ENCODE measurements at places on chromosomes 6 and 20.

GRCh38 chr6:133756078-133756695 is 132.7 kb upstream of the TCF21 start:
- DNase-seq, result no peak

- DNase-seq, result no peak
Measured at GRCh38 chr6:2127484-2127911, 117.9 kb downstream of the GMDS start.

GRCh38 chr6:168282985-168283685 is 36.4 kb downstream of the DACT2 start:
- no peak for DNase-seq

- DNase-seq, result no peak
Measured at GRCh38 chr20:41364236-41364855, 2.3 kb downstream of the EMILIN3 start.

GRCh38 chr6:56091159-56091869 is 156.1 kb downstream of the COL21A1 start:
- DNase-seq, result no peak

- DNase-seq, result no peak
Measured at GRCh38 chr6:83403191-83403590, 27.7 kb downstream of the ME1 start.

DNA sequence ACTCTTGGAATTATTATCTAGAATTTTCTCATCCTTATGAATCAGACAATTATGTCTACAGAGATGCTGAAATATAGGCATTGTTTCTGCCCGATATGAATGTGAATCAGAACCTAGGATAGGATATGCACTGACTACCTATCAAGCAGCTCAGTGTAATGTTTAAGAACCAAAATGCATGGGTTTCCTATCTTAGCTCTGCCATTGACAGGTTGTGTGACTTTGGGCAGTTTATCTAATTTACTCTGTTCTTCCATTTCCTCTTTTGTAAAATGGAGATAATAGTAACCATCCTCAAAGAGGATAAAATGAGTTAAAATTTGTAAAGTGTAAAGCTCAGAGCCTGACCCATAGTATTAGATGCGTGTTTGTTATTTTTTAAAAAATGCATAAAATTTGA is 10.2 kb upstream of the AIG1 start:
- DNase-seq, result no peak

- DNase-seq, result no peak
Measured at GRCh38 chr6:20402092-20402341, 338 bp downstream of the E2F3 start.

DNA sequence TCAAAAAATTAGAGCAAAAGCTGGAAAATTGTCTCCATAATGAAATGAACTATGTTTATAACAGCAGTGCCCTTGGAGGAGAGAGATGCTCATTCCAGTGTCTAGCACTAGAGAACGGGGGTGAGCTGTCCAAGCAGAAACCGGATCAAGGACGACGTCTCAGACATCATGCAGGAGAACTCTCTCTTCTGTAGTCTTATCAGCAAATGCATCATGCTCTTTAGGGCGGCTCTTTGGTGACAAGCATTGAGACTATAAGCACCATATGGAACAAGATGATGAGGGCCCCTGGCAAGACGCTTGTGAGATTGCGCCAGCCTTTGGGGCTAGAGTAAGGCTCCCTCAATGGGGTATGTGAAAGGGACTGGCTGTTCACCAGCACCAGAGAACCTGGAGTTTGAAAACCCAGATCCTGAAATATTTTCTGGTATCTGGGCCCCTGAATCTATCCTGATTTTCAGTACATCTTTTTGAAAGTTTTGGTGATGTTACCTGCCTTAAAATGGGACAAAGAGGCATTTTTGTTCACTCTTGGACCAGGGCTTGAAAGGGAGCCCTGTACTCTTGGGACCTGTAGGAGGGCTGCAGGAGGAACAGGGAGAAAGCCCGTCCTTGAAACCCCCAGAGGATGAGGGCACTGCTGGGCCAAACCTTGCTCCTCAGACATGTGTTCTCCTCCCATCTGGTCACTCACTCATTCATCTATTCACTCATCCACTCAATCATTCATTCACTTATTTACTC is 127.6 kb downstream of the TTLL2 start:
- DNase-seq, result no peak

- no peak for DNase-seq
Measured at GRCh38 chr6:15996030-15996429, 132.9 kb upstream of the MYLIP start.

- DNase-seq, result no peak
Measured at GRCh38 chr20:17735206-17735804, 35.5 kb downstream of the BANF2 start.

DNA sequence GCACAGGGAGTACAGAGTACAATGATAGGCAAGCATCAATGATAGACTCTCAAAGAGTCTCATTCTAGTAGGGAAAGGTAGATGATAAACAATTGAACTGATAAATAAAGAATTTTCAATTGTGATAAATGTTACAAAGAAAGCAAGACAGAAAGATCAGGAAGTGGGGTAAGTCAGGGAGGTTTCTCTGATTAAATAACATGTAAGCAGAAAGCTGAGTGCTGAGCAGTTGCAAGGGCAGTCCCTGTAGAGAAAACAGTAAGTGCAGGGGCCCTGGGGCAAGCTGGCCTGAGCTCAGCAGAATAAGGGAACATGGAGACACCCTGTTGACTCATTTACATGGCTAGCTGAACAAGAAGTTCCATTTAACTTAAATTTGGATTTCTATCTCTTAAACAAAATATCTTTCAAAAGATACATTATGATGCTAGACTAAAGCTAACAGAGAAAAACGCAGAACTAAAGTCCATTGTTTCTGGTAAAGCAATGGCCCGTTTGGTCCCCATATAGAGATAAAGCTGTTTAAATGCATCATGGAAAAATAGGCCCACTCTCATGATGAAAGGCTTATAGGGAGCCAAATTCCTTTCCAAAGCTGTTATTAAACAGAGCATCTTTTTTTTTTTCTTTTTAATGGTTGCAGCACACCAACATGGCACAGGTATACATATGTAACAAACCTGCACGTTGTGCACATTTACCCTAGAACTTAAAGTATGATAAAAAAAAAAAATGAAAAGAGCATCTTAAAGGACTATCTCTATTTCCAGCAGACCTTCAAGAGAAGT is 5.3 kb upstream of the TNFAIP3 start:
- no peak for DNase-seq

DNA sequence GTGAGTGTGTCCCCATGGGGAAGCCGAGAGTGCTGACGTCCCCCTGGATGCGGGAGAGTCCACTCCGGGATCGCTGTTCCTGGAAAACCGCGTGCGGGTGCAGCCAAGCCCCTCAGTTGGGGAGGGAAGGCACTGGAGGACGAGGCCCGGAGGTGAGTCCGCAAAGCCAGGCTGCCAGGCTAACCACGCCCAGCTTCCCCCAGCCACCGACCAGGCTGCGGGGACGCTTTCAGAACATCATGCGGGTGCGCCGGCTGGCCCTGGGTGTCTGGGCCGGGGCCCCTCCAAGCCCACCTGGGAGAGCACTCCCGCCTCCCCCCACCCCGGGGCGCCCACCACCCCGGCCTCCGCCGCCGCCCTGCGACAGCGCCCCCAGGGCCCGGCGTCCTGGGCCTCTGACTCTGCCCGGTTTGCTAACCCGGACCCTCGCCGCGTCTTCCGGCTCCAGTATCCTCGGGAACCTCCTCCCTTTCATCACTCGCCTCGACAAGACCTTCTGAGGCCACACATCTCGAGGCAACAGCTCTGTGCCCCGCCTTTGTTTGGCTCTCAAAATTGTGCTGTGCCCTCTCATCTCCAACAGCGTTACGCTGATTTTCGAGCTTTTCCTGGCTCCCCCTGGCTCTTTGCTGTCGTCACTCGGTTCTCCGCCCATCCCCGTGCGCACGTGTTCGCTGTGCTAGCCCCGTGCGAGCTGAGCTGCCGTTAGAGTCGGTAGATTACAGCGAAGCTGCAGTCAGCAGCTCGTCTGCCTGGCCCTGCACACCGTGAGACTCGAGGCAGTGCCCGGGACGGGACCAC is 47.1 kb upstream of the ENTPD6 start:
- DNase-seq, result peak; percentile 37

DNA sequence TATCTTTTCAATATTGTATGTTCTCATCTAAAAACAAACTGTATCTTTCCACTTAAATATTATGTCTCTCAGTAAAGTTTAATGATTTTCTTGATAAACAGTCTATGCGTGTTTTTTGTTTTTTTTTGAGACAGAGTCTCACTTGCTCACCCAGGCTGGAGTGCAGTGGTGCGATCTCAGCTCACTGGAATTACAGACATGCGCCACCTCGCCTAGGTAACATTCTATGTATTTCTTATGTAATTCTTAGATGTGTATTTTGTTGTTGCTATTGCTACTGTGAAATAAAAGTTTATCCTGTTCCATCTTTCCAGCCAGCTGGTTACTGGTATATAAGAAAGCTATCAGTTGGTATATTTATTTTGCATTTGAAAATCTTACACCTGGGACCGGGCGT is 29.4 kb downstream of the ABHD12 start:
- no peak for DNase-seq

- DNase-seq, result no peak
Measured at GRCh38 chr6:70952608-70953165, 4.2 kb downstream of the B3GAT2 start.

DNA sequence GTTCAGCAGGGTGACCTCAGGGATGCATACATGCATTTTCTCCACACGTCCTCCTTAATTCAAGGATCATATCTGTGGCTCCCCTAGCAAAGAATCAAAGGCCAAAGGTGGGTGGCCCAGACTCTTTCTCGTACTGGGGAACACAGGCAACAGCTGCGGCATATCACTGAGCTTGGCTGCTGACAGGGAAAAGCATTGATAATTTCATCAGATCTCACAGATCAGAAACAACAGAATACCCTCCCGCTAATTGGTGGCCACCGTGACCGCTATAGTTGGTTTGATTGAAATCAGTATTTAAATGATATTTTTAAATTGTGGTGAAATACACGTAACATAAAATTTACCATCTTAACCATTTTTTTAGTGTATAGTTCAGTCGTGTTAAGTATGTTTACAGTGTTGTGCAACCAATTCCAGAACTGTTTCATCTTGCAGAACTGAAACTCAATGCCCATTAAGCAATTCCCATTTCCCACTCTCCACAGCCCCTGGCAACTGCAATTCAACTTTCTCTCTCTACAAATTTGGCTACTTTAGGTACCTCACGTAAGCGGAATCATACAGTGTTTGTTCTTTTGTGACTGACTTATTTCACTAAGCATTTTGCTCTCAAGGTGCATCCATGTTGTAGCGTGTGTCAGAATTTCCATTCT is 74.7 kb upstream of the TMEM170B start:
- no peak for DNase-seq

- DNase-seq, result no peak
Measured at GRCh38 chr20:11624704-11625103, 293.0 kb upstream of the BTBD3 start.

DNA sequence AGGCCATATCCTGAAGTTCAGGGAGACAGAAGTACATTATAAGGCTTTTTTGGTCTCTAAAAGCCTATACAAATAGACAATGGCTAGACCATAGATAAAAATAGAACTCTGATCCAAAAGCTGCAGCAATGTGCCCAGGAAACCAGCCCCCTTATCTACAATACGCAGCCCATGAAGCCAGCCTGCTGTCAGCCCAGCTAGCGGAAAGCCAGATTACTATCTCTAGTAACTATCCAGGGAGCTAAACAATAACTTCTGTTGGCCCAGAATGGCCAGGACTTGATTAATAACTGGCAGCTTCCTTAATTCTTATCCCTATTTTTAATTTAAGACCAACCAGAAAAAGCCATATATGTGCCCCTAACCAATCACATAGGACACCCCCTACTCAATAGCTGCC is 160.4 kb upstream of the SMLR1 start:
- no peak for DNase-seq

DNA sequence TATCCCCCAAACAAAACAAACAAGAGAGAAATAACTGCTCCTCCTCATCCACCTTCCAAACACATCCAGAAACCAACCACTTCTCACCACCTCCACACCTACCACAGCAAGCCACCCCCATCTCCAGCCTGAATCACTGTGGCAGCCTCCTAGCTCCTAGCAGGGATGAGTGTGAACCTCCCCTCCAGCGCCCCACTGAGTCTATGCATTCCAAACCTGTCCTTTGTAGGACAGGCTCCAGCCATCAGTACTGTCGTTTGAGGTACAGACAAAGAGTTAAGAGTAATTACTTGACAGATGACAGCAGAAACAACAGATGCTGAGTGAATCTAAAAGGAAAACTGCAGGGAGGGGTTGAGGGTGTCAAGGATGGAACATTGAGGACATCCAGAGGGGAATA is 2.4 kb downstream of the METTL24 start:
- no peak for DNase-seq

GRCh38 chr6:4268171-4268570 is 132.8 kb upstream of the ECI2 start:
- DNase-seq, result no peak

DNA sequence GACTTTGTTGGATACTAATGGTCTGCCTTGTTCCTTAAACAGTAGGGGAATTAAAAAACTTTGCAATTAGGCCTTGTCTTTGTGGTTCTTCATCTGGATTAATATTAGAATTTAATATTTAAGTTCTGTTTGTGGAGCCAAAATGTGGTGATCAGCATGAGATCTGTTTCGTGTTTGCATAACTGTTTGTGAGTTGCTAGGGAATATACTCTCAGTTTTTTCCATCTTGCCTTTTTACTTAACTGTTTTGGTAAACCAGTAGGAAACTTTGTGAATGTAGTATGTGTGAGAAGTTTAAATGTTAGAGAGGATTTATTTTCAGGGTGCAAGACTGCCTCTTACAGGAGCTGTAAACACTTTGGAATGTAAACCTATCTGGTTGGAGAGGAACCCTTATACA is 35.6 kb downstream of the LRRC1 start:
- DNase-seq, result no peak

DNA sequence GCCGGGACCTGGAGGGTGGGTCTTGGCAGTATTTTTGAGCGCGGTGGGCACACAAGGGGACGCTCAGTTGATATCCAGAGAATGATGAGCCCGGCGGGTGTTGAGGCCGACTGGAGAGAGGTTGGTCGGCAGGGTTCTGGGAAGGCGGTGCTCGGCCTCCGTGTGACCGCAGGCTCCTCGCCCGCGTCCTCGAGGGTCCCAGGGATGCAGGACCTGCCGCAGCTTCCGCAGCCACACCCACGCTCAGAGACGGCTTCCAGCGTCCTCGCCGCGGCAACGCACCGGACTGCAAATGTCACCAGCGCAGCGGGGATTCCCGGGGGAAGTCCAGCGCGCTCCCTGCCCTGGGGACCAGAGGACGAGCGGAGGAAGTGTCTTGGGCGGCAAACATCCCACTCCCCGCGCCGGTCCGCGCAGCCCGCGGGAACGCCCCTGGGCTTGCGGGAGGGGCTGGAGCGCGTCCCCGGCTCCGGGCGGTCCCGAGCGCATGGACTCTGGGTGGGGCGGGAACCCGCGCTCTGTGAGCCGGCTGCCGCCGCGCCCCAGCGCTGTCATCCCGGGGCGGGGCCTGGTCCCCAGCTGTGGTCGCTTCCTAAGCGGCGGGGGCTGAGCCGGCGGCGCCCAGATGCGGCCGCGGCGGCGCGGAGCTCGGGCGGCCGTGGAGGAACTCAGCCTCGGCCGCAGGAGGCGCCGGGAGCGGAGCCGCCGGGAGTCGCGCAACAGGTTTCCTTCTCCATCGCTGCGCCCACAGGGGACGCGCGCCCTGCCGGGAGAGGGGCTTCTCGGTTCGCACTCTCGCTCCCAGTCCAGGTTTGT is at the start of gene STX11:
Gene STX11 (plus strand): TSS at position 624 of the 816 bp plus-strand sequence. CDS start 36,111 bp downstream, outside the sequence.
- peak; percentile 62 for DNase-seq
